LHCN-M2 (cell line): ENCODE measurements at places on chromosomes 1 and 21.
A peak's percentile ranks its signal among the peaks of the same experiment; 100 is the strongest.

- DNase-seq = no peak
These were observed 15.1 kb downstream of the E2F2 start for GRCh38 chr1:23515905-23516304.

DNA sequence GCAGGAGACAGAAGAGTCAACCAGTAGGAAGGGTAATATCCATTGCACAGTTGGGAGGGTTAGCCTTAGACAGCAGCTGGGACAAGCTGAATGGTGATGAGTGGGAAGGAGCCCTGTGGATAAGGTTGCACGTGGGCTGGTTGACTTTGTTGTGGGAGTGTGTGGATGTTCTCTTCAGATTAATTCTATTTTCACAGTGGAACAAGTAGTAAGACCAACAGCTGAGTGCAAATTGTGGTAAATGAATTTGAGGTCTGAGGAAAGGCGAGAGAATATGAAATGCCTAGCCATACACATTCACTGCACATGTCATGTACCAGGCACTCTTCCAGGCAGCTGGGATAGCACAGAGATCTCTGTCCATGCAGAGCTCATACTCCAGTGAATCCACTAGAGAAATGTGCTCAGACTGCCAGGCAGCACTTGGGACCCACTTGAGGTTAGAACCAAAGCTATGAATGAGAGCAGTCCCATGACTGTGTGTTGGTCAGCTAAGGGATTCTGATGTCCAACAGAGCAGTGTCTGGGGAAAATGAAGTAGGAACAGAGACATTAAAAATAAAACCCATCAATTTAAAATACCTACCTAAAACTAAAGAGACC lies 25.2 kb upstream of the VTCN1 start:
- DNase-seq = no peak

GRCh38 chr1:74937176-74937575 lies 197.0 kb upstream of the LHX8 start:
- DNase-seq = no peak

DNA sequence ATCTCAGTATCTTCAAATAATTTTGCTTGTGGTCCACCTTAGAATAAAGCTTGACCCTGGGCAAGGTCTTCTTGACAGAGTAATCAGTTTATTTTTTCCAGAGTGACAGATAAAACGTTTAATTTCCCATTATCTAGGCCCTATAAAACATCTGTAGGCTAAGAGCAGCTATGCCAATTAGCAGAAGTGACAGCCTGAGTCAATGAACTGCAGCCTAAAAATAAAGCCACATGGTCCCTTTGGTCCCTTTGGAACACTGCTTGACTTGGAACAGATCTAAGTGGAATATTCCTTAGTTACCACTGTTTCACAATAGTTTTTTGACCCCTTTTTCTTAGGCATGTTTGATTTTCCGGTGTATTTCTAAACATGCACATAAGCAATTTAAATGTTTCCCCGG lies 6.3 kb upstream of the RGS13 start:
- no peak for DNase-seq

DNA sequence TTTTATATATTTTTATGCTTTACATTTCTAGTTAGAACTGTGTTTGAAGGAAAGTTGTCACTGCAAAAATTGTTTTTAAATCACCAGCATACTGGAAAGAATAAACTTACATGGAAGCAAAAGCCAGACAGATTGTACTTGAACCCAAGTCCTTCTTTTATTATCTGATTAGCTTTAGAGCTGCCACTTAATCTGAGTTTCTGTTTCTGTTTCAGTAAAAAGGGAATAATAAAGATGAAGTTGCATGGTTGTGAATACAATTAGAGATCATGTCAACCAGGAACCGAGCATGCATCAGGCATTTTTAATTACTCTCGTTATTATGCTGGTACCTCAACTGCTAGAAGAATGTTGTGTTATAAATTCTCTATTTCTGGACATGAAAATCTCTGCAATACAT lies 76.9 kb upstream of the EXO1 start:
- no peak for DNase-seq

DNA sequence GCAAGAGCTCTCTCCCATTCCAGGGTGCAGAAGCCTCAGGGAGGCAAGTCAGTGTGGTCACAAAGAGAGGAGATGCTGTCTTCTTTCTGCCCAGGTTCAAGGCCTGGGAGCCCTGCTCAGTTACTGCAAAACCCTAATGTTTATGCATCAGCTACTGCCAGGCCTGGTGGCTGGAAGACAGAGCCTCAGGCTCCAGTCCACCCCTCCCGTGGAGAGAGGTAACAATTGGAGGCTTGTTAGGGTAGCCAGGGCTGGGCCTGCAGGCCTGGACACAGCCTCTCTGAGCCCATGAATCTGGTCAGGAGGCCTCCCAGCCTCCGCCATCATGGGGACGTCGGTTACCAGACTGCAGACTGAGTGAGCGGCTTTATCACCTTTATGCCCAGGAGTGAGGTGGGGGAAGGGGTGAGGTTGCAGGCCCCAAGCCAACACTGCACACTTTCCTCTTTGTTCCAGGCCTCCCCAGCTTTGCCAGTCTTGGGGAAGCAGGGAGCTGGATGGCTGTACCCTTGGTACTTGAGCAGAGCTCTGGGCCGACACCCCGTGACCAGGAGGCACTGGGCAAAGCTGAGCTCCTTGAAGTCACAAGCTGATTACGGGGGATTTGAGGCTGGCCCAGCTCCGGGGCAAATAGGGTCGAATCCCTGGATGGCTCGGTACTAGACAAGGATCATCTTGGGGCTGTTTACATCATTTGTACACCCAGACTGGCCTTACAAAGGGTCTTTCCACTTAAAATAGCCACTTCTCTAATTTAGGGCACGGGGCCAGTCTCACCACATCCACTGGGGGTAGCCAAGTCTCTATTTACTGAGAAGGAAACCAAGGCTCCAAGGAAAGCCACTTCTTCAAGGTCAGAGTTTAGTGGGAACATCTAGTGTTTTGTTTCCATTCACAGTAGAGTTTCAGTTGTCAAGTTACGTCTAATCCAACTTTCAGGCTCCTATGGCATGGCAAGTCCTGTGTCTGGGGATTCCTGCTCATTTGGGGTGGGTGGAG lies 5.2 kb downstream of the SLC2A1 start:
- DNase-seq = no peak

DNA sequence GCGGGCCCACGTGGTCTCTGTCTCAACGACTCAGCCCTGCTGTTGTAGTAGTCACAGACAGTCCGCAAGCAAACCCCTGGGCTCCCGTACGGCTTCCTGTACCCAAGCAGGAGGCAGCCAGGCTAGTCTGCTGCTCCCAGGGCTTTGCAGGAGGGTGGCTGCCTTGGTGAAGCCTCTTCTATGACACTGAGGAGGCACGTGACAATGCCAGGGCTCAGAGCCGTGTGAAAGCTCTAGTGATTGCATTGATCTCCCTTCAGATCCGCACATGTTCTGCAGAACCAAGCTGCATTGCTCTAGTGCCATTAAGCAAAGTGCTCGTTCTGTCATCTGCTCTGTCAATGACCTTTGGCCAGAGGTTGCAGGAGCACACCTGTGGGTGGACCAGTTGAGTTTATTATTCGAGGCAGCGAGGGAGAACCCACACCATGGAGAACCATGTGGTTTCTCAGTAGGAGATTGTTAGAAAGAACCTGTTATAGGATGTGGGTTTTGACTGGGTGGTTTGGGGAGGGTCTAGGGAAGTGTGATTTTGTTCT lies 18.0 kb downstream of the UMODL1 start:
- DNase-seq = no peak

DNA sequence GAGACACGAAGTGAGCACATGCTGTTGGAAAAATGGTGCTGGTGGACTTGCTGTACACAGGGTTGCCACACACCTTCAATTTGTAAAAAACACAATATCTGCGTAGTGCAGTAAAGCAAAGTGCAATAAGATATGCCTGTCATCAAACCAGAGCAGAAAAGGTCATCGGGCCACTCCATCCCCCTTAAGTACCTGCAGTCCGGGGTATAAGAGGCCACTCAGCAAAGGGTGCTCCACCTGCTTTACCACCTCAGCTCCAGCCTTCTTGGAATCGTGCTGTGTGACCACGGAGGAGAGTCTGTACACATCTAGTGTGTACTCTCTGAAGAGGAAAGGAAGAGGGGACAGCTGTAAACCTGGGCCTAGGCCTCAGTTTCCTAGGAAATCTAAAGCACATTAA lies 10.9 kb downstream of the YARS1 start:
- DNase-seq = no peak

GRCh38 chr1:67312615-67313014 lies 4.9 kb downstream of the IL12RB2 start:
- DNase-seq = no peak

DNA sequence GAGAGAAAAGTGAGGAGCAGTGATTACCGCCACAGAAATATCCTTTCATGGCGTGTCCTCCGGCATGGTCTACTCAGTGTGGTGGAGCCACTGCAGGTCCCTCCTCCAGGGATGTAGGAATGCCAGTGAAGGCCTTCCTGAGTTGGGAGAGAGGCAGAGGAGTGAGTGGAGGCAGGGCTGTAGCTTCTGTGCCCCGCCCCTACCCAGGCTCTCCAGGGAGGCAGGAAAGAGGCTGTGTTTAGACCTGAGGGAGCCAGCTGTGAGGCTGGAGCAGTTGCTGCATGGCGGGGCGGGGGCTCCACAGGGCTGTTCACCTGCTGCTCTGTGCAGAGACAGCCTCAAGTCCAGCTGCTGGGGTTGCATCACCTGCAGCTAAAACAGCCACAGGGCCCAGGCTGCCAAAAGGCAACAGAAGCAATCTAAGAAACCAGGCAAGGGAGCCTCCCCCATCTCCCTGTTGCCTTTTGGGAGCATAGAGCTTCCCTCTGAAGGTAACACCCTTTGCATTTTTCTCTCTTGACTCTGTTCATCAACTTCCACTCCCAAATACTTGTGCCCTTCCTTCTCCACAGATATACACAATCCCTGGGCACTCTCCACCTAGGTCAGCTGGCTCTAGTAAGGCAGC lies 801 bp upstream of the ANXA9 start:
- DNase-seq = peak; percentile 44

- DNase-seq = no peak
These were observed 26.1 kb downstream of the NADK start for GRCh38 chr1:1752190-1752589.

GRCh38 chr1:194289569-194290266 lies 1103.3 kb upstream of the B3GALT2 start:
- no peak for DNase-seq

DNA sequence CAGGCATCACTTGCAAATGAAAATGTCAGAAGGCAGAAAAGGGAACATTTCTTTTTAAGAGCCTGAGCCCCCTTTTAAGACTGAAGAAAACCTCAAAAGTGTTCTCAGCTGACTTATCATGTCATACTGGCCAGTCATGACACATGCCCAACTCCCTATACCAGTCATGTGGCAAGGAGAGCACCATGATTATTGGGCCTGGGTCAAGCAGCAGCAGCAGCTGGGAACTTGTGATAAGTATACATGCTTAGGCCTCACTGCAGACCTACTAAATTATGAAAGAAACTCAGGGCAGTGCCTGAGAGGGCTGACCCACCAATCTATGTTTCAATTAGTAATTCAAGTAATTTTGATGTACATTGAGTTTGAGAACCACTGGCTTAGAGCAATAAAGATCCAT lies 8.6 kb downstream of the RO60 start:
- DNase-seq = peak; percentile 45

DNA sequence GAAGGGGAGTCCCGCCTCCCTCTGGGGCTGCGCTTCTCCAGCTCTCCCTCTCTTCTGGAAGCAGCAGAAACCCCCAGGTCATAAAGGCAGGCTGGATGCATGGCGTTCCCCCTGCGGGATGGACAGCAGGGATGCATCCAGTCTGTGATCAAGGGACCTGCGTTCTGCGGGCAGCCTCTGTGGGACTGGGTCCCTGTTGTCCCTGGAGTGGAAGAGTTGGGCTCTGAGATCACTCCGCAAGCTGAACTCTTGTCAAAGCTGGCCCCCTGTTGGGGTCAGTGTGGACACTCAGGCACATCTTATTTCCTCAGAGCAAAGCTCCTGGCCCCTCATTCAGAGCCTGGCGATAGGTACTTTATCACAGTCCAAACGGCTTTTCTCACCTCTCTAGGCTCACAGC lies 341.2 kb downstream of the PTPRU start:
- no peak for DNase-seq

- DNase-seq = no peak
These were observed 253.8 kb upstream of the RAB4A start for GRCh38 chr1:229017091-229017490.

DNA sequence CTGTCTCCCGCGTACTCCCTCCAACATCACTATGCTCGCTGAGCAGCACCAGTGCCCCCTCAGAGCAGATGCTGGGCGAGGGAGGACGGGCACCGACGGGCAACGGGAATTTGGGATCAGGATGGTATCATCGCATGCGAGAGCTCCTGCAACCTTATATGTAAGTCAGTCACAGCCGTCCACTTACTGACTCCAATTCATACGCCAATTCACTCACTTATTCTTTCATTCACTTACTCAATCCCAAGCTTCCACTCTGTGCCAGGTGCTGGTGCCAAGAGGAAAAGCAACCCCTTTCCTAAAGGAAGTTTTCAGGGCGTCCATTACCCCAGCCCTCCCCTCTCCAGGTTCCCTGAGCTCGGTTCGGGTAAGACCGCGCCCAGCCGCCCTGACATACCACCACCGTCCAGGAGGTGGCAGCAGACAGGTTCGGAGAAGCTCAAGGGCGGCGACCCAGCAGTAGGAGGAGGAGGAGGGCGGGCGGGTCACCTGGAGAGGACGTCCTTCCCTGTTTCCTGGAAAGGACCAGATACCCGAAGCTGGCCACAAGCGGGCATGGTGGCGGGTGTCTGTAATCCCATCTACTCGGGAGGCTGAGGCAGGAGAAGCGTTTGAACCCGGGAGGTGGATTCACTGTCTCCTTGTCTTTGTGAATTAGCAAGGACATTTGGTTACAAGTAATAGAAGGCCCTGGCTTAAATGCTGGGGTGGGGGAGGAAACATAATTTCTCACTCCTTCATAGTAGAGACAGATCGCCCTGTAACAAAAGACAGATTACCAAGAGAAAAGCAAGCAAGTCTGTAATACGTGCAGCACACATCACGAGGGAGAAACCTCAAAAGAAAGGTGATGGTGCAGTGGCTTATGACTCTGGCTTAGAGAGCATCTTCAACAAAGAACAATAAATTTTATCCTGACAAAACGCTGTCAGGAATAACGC lies 7.6 kb upstream of the IL22RA1 start:
- peak; percentile 63 for DNase-seq

GRCh38 chr1:178307264-178307663 lies 189.5 kb downstream of the CLEC20A start:
- DNase-seq = no peak

- DNase-seq = peak; percentile 70
These were observed 56.1 kb downstream of the HIVEP3 start for GRCh38 chr1:41862384-41863221.

- no peak for DNase-seq
These were observed 76.3 kb downstream of the SNX7 start for GRCh38 chr1:98737835-98738234.

- no peak for DNase-seq
These were observed 4.9 kb downstream of the CAMK2N1 start for GRCh38 chr1:20480951-20481617.
